ENCODE measurements at places on chromosomes 2 and 18.

DNA sequence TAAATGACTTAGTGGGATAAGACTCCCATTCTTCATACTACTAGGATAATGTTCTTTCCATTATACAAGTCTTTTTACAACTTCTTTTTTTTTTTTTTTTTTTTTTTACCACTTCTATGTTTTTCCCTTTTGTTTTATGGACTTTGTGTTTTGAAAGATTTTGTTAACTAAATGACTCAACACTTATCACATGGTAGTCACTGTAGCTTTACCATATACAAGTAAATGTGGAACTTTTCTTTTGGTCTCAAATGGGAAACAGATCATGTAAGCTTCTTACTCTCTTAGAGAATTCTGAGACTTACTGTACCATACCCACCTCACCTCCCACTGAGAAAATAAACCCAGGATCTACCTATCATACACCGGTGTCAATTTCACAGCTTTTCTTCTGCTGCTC lies 590.3 kb upstream of the CDH2 start:
- no peak for DNase-seq

DNA sequence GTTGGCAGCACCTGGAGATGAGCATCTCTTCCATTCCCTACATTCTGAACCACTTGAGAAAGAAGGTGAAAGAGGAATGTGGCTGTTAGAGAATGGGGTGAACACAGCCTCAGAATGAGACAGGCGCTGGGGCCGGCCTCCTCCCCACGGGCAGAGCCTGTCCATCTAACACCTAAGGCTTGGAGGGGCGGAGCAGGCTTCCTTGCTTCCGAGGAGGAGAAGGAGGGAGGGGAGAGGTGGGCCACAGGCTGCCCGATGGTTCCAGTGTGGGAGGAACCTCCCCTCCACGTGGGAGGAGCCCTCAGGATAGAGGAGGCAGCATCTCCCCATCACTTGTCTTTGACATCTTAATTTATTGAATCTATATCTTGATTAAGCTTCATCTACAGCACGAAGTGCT lies 68.6 kb downstream of the CIB4 start:
- DNase-seq: no peak

DNA sequence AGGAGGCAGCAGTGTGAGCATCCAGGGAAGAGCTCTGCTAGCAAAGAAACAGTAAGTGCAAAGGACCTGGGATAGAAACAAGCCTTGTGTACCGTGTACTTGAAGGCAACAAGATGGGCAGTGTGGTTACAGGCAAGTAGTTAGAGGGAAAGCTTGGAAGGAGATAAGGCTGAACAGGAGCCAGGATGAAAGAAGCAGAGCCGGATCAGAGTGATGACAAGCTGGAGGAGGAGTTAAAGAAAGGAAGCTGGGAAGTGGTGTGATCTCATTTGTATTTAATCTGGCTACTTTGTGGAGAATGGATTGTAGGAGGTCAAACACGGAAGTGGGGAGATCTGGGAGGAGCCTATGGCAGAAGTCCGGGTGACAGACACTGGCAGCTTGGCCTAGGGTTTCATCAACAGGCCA lies 44.7 kb upstream of the VPS54 start:
- no peak for DNase-seq

DNA sequence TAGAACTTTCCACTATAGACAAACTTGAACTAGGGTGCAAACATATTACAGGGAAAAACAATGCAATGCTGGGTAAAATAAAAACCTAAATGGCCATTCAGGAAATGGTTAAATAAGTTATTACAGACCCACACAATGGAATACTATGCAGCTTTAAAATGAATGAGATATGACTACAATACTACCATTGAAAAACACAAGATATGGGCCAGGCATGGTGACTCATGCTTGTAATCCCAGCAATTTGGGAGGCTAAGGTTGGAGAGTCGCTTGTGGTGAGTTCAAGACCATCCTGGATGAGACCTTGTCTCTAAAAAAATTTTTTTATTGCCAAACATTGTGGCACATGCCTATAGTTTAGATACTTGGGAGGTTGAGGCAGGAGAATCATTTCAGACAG lies 6.8 kb downstream of the PECR start:
- DNase-seq: no peak

DNA sequence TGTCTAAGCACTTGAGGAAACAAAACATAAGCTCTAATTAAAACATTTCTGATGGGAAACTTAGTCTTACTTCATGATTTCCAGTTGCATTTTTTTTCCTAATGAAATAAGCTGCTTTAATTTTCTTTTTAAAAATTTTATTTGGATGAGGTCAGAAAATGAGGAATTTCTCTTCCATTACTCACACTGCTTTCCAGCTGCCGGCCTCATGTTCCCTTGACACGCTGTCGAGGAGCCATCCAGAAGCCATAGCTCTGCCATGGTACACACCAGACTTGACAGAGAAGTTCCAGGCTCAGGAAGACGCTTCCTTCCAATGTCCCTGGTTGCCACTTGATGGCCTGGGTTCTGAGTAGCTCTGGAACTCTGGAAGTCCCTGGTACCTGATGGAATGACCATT lies 12.1 kb upstream of the MAPRE2 start:
- peak; percentile 20 for DNase-seq

GRCh38 chr2:31297751-31298150 lies 63.8 kb downstream of the EHD3 start:
- DNase-seq: no peak

- no peak for DNase-seq
These were observed 220.6 kb upstream of the LRRTM1 start for GRCh38 chr2:80525152-80525551.

DNA sequence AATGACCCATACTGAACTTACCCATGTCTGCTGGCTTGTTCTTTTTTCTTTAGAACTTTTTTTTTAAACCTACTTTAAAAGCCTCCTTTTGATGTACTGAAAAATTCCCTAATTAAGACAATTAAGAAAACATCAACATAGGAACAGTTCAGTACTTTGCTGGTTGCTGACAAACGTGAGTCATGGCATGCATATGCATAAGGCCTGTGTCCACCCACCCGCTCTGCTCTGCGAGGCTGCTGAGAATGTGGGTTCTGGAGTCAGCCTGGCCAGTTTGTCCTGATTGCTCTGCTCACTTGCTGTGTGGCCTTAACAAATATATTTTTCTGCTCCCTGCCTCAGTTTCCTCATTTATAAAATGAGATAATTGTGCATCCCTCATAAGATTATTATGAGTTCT lies 27.3 kb downstream of the LAMA3 start:
- DNase-seq: no peak

- DNase-seq: no peak
These were observed 209.0 kb upstream of the COPS8 start for GRCh38 chr2:236876642-236877041.

DNA sequence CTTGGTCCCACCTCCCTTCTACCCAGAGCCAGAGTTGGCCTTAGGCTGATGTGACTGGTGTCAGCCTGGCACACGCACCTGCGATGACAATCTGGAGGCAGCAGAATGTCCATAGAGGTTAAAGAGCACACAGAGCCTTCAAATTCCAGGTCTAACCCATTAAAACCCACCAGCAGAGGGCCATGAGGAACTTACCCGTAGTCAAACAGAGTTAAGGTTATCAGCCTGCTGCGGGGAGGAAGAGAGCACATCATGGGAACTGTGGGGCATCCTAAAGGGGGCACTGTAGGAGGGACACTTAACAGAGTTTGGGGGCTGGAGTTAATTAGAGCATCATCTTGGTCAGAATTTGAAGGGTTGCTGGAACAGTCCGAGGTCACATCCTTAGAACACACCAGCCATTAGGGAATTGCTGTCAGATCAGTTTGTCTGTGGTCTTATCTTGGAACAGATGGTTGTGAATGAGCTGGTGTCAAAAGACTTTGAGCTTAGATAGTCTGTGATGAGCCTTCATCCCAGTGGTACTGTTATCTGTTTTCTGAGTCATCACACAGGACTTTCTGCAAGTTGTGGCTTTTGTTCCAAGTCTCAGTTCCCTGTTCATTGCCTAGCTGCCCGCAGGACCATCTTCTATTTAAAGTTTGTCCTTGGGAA lies 248.6 kb downstream of the LOXHD1 start:
- DNase-seq: no peak

DNA sequence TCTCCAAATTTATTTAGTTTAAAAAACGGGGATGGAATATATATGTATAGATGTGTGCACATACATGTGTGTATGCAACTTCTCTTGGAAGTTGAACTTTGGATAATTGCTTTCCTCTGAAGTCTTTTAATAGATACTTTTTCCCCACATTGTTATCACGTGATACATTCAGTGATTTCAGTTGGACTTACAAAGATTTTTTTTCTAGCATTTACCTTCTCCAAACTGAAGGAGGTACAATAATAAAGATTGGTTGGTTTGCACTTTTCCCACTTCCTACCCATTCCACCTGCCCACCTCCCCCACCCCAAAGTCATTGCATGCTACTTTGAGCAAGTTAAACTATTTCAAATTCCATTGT lies 206.1 kb upstream of the FSHR start:
- DNase-seq: no peak

- no peak for DNase-seq
These were observed 55.2 kb downstream of the SOS1 start for GRCh38 chr2:39065616-39066015.

- DNase-seq: no peak
These were observed 100.1 kb upstream of the MCFD2 start for GRCh38 chr2:47015706-47016105.

GRCh38 chr2:137411585-137411984 lies 552.7 kb upstream of the HNMT start:
- DNase-seq: no peak

DNA sequence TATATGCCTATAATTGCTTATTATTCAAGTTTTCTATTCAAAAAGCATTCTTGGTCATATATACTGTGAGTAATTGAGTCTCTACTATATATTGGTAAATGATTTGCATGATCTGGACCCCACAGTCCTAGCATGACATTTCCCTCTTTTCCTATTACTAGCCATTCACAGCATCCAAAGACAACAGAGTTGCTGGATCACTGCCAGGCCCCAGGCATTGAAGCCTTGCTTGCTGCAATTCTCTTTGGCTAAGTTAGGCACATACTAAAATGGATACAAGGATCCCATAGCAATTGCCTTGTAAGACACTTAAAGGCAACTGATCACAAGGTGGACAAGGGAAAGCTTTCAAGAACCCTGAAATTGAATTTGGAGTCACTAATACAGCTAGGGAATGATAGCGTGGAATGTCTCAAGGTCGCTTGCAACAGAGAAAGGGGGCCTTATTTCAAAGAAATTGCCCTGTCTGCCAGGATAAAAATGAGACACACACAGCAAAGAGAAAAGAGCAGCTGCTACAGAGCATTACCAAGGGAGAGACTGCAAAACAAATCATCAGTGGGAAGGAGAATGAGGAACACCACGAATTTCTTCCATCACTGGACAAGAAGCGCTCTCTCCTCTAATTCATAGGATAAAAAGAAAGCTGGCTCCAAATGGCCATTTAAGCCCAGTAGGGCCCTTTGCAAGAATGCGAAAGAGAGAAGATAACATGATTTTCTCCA lies 77.1 kb upstream of the EPHA4 start:
- DNase-seq: peak; percentile 18

- DNase-seq: no peak
These were observed 7.9 kb upstream of the NDUFV2 start for GRCh38 chr18:9094307-9095226.

DNA sequence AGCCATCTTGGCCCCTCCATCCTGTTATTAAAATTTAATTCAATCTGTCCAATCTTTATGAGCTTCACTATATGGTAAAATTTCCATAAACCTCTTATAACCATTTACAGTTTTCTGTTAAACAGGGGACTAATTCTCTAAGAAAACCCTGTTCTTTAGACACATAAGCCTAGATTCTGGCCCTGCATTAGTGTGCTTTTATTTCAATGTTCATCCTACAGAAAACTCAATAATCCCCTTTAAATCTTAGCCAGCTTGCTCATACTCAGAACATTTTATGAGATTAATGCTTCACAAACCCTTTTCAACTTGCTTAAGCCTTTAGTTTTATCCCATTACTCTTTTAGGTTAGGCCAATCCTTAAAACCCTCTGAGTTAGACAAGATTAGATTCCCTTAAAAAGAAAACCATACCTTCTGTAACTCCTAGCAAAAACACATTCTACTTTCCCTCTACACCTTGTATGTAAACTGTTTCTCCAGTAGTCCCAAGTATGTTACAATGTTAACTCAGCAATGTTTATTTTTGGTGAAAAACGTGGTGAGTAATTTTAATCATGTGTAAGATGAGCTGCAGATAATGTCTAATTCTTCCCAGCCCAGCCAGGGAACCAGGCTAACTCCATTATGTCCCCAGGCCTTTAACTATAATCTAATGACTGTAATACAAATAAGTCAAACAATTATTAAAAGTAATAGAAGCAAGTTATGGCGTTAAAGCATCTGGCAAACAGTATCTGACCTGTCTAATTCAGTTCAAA lies 1953.4 kb upstream of the LRRTM1 start:
- DNase-seq: no peak

- DNase-seq: no peak
These were observed 145.6 kb downstream of the AQP4 start for GRCh38 chr18:26719896-26720295.

DNA sequence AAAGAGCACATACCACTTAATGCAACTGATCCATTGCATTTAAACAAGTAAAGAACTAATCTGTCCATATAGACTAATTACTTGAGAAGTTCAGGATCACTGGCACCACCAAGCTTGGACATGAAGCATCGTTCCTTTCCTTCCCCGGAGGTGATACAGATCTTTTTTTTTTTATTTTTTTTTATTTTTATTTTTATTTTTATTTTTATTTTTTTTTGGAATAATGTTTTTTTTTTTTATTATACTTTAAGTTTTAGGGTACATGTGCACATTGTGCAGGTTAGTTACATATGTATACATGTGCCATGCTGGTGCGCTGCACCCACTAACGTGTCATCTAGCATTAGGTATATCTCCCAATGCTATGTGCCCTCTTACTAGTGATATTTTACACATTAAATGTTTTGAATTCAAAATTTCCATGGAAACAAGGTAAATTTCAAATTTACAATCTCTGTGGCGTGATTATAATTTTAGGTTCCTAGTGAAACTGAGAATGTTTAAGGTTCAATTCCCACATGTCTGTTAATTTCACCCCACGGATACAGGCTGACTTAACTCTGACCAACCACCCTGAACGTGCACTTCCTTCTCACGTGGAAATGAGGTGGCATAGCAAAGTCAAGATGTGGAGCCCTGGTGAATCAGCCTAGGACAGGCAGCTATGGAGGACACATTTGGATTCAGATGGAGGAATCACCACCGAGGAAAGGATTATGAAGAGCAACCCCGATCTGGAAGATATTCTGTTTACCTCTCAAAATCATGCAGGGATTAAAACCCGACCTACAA lies 101.6 kb upstream of the THOC1 start:
- no peak for DNase-seq

DNA sequence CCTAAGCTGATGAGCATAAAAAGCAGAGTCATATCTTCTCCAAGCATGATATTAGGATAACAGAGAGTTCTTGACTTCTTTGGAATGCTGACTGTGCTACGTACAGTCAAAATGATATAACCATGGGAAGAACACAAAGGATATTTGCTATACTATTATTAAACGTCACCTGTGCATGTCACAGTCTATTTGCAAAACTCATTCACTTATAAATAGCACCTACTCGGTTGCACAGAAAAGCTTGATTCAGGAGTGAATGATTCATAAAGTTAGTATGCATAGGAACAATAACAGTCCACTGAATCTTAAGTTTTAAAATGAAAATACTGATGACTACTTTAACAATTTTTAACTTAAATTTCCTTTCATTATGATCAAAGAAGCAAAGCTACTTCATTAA lies 83.3 kb downstream of the SP3 start:
- no peak for DNase-seq

- DNase-seq: no peak
These were observed 145.9 kb downstream of the GREB1L start for GRCh38 chr18:21387886-21388285.
